ENCODE measurements at places on chromosomes 2 and 18. TPM values are rescaled to one million over a fixed set of nuclear protein-coding genes. Genes with fewer than 3 reads are reported as not detected.

The PHOSPHO2 gene
- total RNA-seq = 10.5 TPM

The SNORC gene
- 5.6 TPM for total RNA-seq

The MEIS1 gene
- 13.3 TPM for total RNA-seq

The TCF7L1 gene
- total RNA-seq = 83.8 TPM
